ENCODE measurements at places on chromosomes 11 and 22.

- no peak for DNase-seq
Measured at GRCh38 chr11:8937159-8937558, 4.4 kb upstream of the C11orf16 start.

- no peak for DNase-seq
Measured at GRCh38 chr22:25023879-25024278, 71.4 kb downstream of the KIAA1671 start.

DNA sequence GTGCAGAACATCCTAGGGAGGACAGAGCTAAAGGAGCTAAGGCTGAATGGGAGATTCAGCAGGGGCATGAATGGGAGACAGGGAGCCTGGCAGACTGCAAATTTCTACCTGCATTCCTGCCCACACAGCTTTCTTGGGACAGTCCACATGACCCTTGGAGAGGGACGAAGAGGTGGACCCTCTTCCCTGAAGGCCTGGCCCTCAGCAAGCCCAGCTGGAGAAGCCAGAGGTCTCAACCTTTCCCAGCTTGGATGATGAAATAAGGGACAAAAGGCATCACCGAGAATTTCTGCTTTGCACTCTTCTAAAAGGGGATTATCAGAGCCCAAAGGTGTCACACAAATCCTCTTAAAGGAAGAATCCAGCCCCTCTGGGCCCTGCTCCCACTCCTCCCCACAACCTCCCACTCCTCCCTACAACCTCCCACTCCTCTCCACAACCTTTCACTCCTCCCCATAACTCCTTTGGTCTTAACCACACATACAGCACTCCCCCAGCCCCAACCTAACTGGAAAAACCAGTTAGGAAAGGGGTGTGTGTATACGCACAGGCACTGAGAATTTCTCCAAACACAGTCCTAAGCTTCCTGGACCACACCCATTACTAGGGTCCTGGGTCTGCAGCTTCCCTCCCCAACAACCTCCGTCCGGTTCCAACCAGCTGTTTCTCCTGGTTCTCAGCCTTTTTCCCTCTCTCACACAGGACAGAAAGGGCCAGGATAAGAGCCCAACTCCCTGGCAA lies 38.4 kb downstream of the RPL27A start:
- peak; percentile 80 for DNase-seq

GRCh38 chr22:44624689-44625420 lies 77.1 kb upstream of the PRR5 start:
- no peak for DNase-seq

DNA sequence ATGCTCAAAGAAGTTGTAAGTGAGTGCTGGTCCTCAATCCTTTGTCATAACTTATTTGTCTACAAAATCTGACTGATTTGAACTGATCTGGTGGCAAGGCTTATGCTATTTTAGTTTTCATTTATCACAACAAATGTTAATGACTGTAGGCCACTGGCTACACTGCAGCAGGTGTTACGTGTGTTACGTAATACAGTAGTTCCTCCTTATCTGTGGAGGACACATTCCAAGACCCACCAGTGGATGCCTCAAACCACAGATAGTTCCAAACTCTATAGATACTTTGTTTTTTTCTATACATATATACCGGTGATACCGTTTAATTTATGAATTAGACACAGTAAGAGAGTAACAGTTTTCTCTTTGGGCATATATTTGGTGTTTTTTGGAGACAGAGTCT lies 7.0 kb downstream of the MADD start:
- no peak for DNase-seq

GRCh38 chr11:46066335-46066734 lies 54.9 kb downstream of the PHF21A start:
- no peak for DNase-seq

- DNase-seq, result no peak
Measured at GRCh38 chr22:46625113-46625842, 5.1 kb downstream of the GRAMD4 start.

Data from HT-29 (cell line).